Natural killer cell (primary cell): ENCODE measurements at places on chromosomes 16 and 17. TPM values are rescaled to one million over a fixed set of nuclear protein-coding genes. Genes with fewer than 3 reads are reported as not detected.

Gene UTS2R
- total RNA-seq, result not detected

DNA sequence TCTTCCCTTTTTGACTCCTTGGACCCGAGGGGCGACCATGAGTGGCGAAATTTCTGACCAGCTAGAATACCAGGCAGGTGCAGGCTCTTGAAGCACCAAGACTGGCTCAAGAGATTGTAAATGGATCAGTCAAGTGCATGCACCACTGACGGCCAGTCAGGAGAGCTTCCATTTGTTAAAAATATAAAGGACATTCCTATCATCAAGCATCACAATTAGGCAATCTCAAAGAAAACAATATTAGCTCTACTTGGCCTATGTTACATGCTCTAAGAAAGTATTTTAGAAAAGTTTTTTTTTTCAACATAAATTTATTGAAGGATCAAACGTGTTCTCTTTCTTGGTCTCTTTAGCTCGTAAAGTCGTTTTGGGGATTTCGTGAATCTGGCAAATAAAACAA lies 1.5 kb upstream of the PRKCA start:
- no peak overlapping the region for H3K4me3 ChIP-seq
- H3K4me1 ChIP-seq, result peaks cover 20% of the 10 kb centered on the region
- no peak for DNase-seq
- no peak overlapping the region for H3K27ac ChIP-seq
- no peaks in the 10 kb centered on the region for H3K36me3 ChIP-seq

DNA sequence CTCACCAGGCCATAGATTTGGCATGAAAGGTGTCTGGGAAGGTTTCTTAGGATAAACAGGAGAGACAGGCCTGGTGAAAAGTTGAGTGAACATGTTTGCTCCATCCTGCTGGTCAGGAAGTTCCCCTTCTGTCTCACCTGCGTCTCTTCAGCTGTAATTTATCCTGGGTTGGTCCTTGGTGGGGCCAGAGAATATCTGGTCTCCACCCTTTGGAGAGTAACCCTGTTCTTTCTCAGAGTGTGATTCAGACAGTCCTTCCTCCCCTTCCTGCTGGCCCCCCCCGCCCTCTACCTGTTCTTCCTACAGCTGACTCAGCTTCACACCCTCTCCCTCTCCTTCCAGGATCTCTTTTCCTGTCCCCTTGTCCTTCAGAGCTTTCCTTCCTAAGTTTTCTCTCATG lies 17.1 kb downstream of the MINK1 start:
- peaks cover 26% of the 10 kb centered on the region for H3K4me1 ChIP-seq
- DNase-seq, result no peak
- no peaks in the 10 kb centered on the region for H3K36me3 ChIP-seq
- H3K27me3 ChIP-seq, result no peaks in the 10 kb centered on the region

Gene C16orf46
- not detected for total RNA-seq

Gene ABI3
- 131 TPM for total RNA-seq

Gene GPR179
- not detected for total RNA-seq

DNA sequence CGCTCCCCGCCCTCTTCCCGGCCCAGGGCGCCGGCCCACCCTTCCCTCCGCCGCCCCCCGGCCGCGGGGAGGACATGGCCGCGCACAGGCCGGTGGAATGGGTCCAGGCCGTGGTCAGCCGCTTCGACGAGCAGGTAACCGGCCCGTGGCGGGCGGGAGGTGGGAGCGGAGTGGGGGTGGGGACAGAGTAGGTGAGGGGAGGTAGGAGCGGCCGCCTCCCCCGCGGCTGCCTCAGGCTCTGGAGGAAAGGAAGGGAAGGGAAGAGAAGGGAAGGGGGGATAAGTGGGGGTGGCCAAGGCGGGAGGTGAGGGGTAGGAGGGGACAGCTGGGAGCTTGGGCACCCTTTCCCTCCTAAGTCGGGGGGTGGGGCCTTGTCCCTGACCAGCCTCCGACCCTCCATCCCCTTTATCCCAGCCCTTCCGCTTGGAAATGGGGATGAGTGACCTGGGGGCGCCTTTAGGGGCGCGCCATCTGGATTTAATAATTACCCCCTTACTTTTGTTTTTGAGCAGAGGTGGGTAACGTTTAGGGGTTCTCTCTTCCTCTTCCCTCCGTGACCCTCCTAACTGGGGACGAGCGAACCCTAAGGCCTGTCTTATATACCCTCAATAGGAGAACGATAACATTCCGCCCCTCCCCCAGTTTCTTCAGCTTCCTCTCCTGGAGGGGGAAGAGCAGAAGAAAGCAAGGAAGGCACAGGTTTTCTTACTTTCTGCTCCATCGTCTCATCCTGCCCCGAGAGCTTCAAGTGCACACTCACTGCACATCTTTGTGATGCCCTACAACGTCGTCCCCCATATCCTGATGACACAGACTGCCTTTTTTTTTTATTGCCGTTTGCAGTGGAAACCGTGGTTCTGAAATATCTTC lies 694 bp downstream of the NF1 start:
- peak overlapping the region; percentile 77 for H3K4me3 ChIP-seq
- H3K4me1 ChIP-seq, result peaks cover 15% of the 10 kb centered on the region
- H3K27me3 ChIP-seq, result no peaks in the 10 kb centered on the region
- DNase-seq, result peak; percentile 29
- peak overlapping the region; percentile 61 for H3K27ac ChIP-seq

- H3K27ac ChIP-seq, result no peak overlapping the region
- DNase-seq, result no peak
- peaks cover 8% of the 10 kb centered on the region for H3K27me3 ChIP-seq
- no peaks in the 10 kb centered on the region for H3K36me3 ChIP-seq
- peaks cover 5% of the 10 kb centered on the region for H3K4me1 ChIP-seq
Observed at GRCh38 chr16:1290860-1291575, 18.4 kb upstream of the UBE2I start.

DNA sequence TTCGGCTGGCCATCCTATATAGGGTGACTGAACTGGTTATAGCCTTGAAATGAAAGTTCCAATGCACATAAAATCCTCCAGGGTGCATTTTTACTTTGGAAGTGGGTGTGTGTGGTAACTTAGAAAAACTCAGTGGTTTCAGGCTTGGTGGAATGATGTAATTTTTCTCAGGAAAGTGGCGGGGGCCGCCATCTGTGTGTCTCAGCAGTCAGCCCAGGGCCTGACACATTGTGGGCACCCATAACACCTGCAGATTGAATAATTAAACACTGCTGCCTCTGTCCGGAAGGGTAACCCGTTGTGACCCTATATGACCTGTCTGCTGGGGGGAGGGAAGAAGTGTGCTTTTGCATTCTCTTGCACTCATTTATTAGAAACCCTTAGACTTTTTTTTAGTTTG lies 2.2 kb upstream of the PDP2 start:
- no peak overlapping the region for H3K4me3 ChIP-seq
- H3K4me1 ChIP-seq, result peaks cover 46% of the 10 kb centered on the region
- H3K27ac ChIP-seq, result no peak overlapping the region
- no peaks in the 10 kb centered on the region for H3K36me3 ChIP-seq

Gene TBX4
- total RNA-seq, result not detected

DNA sequence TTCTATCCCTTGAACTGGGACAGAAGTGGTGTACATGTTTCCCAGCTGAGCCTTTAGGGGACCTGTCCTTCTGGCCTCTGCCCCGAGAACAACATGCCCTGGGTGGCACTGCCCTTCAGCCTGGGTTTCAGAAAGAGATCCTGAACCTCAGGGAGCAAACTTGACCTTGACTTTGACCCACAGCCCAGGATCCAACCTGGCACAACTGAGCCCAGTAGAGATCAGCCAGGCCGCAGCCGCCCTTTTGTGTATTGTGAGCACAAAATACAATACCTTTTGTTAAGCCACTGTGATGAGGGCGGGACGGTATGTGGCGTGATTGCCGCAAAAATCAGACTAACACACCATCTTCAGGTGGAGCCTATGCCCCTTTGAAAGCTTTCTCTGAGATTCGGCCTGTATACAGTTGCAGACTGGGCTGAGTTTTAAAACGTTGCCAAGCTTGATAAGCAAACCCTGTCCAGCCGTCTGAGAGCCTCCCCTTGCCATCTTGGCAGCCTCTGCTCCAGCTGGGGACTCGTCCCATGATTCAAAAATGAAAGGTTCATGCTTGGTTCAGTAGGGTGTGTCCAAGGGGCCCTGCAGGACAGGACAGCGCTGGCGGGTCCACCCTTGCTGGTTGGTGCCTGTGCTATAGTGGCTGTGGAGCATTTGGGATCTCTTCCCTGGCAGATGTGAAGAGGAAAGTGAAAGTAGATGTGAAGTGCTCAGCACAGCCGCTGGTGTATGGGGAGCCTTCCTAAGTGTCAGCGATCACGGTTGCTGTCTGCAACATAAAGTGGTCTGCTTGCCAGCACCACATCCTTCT lies 40.3 kb downstream of the FOXL1 start:
- no peak overlapping the region for H3K4me3 ChIP-seq
- no peaks in the 10 kb centered on the region for H3K27me3 ChIP-seq
- DNase-seq, result no peak
- H3K4me1 ChIP-seq, result no peaks in the 10 kb centered on the region
- H3K27ac ChIP-seq, result no peak overlapping the region
- no peaks in the 10 kb centered on the region for H3K36me3 ChIP-seq

DNA sequence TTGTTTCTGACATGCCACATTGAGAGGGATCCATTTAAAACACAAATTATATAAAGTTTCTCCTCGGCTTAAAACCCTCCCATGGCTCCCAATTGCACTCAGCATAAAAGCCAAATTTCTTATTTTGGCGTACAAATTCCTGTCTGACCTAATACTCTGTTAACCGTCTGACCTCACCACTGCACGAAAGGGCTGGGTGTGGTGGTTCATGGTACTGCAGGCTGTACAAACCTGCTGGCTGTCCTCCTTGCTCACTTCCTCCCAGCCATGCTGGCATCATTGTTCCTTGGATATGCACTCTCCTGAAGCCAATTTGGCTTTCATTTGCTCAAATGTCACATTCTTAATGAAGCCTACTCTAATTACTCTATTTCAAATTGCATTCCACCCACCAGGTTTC lies 301.6 kb upstream of the C16orf82 start:
- H3K4me3 ChIP-seq, result no peak overlapping the region
- no peak overlapping the region for H3K27ac ChIP-seq
- H3K4me1 ChIP-seq, result no peaks in the 10 kb centered on the region
- no peak for DNase-seq
- no peaks in the 10 kb centered on the region for H3K27me3 ChIP-seq

GRCh38 chr16:72937360-72937759 lies 110.6 kb downstream of the ZFHX3 start:
- no peak overlapping the region for H3K27ac ChIP-seq
- H3K36me3 ChIP-seq, result no peaks in the 10 kb centered on the region
- no peaks in the 10 kb centered on the region for H3K4me1 ChIP-seq
- no peaks in the 10 kb centered on the region for H3K27me3 ChIP-seq
- no peak overlapping the region for H3K4me3 ChIP-seq

- no peak overlapping the region for H3K4me3 ChIP-seq
- H3K27ac ChIP-seq, result no peak overlapping the region
- H3K4me1 ChIP-seq, result peaks cover 46% of the 10 kb centered on the region
- DNase-seq, result no peak
Observed at GRCh38 chr16:31131841-31132271, 3.7 kb downstream of the PRSS8 start.

- H3K27ac ChIP-seq, result no peak overlapping the region
- DNase-seq, result no peak
- H3K36me3 ChIP-seq, result peaks cover 68% of the 10 kb centered on the region
- no peaks in the 10 kb centered on the region for H3K27me3 ChIP-seq
- H3K4me1 ChIP-seq, result peaks cover 54% of the 10 kb centered on the region
- no peak overlapping the region for H3K4me3 ChIP-seq
Observed at GRCh38 chr17:38914741-38915638, 10.4 kb upstream of the LASP1NB start.

Gene VAMP2
- 191 TPM for total RNA-seq

- H3K4me1 ChIP-seq, result peaks cover 12% of the 10 kb centered on the region
- peak; percentile 24 for DNase-seq
- no peaks in the 10 kb centered on the region for H3K36me3 ChIP-seq
- no peaks in the 10 kb centered on the region for H3K27me3 ChIP-seq
- peak overlapping the region; percentile 61 for H3K4me3 ChIP-seq
- peak overlapping the region; percentile 45 for H3K27ac ChIP-seq
Observed at GRCh38 chr16:84144209-84144858, 643 bp downstream of the HSDL1 start.

DNA sequence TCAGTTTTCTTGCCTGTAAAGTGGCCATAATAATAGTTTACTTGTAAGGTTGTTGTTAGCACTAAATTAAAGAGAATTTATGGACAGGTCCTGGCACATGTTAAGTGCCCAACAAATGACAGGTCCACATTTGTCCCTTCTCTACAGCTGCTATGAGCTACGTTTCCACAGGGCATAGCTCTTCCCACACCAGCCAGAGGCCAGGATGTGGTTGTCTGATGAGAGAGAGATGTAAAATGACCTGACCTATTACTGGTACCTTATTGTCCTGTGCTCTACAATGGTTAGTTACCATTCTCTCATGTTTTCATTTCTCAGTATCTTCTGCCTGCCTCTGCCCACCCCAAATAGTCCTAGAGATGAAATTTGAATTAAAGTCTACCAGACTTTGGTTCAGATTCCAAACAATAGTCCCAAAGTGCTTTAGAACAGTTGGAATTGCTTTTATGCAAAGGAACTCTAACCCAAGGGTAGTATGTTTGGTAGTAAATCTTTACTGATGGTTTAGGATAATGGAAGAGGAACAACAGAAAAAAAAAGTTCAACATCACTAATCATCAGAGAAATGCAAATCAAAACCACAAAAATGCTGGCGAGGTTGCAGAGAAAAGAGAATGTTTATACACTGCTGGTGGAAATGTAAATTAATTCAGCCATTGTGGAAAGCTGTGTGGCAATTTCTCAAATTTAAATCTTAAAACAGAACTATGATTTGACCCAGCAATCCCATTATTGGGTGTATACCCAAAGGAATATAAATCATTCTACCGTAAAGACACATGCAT lies 57.1 kb upstream of the ANKFN1 start:
- H3K4me1 ChIP-seq, result no peaks in the 10 kb centered on the region
- no peak overlapping the region for H3K27ac ChIP-seq
- H3K4me3 ChIP-seq, result no peak overlapping the region
- H3K27me3 ChIP-seq, result no peaks in the 10 kb centered on the region
- DNase-seq, result no peak

GRCh38 chr16:66936889-66937554 lies 1.7 kb downstream of the CES2 start:
- no peak for DNase-seq
- no peak overlapping the region for H3K27ac ChIP-seq
